ENCODE measurements at places on chromosomes 5 and 9. TPM values are rescaled to one million over a fixed set of nuclear protein-coding genes. Genes with fewer than 3 reads are reported as not detected.

Gene PPP3R2
- polyA plus RNA-seq, result not detected

DNA sequence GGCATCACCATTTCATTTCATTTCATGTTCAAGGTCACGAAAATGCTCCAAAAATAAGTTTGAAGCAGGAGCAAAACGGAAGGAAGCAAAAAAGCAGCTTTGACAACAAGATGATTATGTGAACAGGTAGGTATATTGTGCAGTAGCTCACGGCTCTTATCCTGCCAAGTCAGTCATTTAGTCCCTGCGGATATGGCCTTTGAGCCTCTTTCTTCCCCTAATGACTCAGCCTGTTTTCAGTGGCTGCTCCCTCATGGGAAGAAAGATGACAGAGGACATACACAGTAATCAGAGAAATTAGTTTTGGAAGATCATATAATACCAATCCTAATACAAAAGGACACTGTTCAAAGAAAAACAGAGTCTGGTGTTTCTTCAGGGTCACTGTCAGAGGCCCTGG is 155.8 kb upstream of the GRAMD2B start:
- peak; percentile 19 for DNase-seq

- DNase-seq, result no peak
These were observed 265.3 kb downstream of the DOCK8 start for GRCh38 chr9:479971-480350.

DNA sequence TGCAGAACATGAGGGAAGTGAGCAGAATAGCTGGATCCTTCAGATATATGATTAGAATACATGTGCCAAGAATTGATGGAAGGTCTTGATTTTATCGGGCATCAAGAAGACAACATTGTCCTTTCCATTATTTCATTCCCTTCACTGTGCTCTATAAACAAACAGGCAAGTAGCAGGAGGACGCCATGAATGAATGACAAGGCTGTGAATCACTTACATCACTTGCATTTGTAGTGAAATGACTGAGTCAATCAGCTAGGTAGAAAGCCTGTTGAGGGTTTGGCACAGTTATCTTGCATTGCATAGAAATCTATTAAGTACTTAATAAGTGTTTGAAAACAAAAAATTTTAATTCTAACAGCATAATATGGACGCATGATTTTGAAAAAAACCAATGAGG is 548.8 kb upstream of the IZUMO3 start:
- DNase-seq, result no peak

DNA sequence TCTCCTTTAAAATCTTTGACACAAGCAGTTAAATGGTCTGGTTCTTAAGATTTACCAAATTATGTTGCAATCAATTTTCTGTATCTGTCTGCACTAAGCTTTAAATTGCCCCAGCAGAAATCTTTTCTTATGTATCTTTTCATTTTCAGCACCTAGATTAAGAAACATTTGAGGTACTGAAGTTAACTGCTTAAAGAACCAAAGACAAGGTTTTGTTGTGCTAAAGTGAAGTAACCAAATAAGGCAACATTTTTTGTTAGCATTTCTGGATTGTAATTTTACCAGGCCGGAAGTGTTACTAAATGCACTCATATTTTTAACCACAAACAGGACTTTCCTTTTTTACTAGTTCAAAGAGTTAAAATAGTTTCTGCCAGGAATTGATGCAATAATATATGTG is 24.1 kb upstream of the MTAP start:
- peak; percentile 57 for DNase-seq

Gene KCNV2
- polyA plus RNA-seq, result not detected

- no peak for DNase-seq
These were observed 118.5 kb upstream of the FSTL4 start for GRCh38 chr5:133730866-133731265.

Gene SPATA31E1
- polyA plus RNA-seq, result not detected

DNA sequence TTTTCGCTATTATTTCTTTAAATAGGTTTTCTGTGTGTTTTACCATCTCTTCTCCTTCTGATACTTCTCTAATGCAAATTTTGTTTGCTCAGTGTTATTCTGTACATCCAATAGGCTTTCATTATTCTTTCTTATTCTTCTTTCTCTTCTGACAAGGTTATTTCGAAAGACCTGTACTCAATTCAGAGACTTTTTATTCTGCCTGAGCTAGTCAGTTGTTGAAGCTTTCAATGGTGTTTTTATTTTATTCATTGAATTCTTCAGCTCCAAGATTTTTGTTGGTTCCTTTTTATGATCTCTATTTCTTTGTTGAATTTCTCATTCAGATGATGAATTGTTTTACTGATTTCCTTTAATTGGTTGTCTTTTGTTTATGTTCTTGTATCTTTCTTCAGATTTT is 706.2 kb downstream of the NR2F1-AS1 start:
- no peak for DNase-seq

DNA sequence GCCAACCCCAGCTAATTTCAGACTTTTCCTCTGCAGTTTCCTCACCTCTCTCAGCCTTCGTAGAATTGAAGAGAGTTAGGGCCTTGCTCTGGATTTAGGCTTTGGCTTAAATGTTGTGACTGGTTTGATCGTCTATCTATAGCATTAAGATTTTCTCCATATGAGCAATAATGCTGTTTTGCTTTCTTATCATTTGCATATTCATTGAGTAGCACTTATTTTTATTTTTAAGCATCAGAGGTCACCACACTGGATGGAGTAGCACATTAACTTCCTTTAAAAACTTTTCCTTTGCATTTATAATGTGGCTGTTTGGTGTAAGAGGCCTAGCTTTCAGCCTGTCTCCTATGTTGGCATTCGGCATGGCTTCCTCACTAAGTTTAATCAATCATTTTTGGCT is 12.6 kb upstream of the PCBD2 start:
- no peak for DNase-seq

Gene WWC1
- polyA plus RNA-seq, result 14.0 TPM

Gene MLANA
- not detected for polyA plus RNA-seq

Measured in mammary epithelial cell (primary cell).